Gastroesophageal sphincter (tissue), 4 donors: ENCODE measurements at places on chromosomes 16 and 17.
A peak's percentile ranks its signal among the peaks of the same experiment; 100 is the strongest.

- no peak for ATAC-seq
These were observed 36.5 kb downstream of the FANCA start for GRCh38 chr16:89779909-89780305.

- ATAC-seq, result no peak
These were observed 4.1 kb downstream of the ADGRG1 start for GRCh38 chr16:57632568-57632967.

DNA sequence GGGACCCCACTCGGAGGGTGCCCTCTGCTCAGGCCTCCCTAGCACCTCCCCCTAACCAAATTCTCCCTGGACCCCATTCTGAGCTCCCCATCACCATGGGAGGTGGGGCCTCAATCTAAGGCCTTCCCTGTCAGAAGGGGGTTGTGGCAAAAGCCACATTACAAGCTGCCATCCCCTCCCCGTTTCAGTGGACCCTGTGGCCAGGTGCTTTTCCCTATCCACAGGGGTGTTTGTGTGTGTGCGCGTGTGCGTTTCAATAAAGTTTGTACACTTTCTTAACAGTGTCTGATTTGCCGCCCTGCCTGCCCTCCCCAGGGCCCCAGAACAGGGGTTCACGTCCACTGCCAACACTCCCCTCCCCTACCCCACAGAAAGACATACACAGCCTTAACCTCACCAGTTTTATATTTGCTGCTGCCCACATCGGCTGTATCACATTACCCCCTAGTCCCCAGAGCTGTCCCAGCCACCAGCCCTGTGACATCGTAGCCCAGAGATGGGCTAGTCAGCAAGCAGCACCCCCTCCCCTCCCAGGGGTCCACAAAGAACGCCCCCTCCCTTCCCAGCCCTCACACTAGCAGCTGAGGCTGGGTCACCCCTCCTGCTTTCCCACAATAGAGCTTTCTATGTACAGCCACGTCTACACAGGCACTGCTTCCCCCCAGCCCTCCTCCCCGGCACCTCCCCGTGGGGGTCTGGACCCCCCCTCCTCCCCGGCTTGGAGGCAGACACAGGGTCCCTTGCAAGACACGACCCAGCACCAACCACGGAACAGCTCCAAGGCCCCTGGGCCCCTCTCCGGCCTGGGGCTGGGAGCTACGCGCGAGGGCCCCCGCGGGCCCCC is 7.9 kb downstream of the GRN start:
- ATAC-seq, result peak; percentile 7

- ATAC-seq, result no peak
These were observed 2093.4 kb downstream of the TP53TG3F start for GRCh38 chr16:35552763-35553162.

DNA sequence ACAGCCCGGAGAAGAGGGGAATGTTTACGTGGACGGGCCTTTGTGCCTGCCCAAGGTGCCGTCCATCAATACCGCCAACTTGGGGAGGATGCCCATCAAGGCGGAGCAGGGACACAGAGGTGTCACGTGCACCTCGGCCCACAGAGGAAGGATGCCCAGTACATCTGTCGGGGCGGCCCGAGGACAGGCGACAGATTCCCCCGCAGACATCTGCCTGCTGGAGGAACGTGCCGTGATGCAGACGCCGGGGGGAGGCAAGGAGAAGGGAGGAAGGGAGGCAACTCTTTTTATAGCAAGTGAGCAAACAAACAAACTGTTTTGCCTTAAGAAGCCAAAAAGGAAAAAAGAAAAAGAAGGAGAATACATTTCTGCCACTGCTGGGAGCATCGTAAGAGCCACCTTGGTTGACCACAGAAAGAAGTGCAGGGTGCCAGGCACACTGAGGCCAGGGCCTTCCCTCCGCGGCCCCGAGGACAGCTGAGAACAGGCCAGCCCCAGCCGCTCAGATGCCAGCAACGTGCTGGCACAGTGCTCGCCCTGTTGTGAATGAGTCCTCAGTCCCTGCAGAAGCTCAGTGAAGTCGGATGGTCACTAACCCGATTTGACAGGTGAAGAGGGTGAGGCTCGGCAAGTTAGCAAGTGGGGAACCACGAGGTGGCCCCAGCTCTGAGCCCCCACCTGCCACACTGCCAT is 146.4 kb downstream of the RBFOX3 start:
- no peak for ATAC-seq

DNA sequence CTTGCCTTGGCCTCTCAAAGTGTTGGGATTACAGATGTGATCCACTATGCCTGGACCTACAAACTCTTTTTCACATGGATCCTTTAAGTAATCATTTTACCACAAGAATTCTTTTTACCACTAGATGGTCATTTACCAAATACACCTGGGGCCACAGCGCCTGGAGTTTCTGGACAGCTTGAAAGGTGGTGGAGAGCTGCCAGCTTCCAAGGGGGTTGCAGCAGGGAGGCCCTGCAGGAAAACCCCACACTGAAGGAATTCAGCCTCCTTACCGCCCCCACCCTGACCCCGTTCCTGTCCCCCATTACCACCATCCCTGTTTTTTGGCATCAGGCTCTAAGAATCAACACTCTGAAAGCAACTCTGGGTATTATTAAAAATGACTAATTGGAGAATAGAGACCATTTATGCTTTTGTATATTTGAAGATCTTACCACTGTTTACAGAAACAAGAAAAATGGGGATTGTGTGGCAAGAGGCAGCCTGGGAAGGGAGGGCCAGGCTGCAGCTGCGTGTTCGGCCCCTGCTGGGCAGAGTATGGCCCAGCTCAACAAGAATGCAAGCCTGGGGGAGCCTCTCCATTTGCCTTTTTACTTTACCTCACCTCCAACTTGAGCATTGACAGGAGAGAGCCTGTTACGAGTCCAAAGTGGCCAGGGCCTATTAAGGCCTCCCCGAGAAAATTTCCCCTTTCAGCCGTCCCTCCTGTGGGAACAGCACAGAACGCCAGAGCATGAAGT is 209.9 kb downstream of the ZFHX3 start:
- no peak for ATAC-seq

DNA sequence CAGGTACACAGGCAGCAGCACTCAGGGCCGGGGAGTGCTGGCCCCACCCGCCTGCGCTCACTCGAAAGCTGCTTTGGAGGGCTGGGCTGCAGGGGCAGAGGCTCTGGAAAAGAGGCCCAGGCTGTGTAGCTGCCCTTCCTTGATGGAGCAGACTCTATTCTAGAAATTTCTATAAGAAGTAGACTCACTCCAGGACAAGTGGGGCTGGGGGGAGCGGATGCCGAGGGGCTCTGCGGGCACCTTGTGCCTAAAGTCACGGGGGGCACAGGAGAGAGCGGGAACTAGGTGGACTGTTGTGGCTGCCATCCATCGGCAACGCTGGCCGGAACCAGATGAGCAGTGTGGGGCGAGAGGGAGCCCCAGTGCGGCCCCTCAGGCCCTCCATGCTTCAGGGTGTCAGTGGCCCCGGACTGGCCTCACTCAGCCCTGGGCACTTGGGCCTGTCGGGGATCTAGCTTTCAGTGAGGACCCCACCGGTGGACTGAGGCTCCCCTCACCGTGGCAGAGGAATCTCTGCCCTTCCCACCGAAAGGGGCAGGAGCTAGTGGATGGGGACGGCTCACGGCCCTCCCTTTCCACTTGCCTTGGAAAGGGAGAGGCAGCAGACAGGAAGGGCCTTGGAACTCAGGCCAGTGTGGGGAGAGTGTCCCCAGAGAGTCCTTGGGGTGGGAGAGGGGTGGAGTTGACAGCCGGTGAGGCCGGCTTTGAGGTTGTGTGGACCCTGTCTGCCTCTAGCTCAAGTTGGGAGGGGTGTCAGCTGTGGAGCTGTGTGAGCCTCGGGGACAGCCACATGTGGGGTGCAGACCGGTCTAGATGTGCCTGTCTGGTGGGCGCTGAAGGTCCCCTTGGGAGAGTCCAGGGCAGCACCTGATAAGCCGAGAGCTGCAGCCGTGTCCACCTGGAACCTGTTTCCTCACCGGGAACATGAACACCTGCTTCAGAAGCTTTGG is 16.6 kb downstream of the ENDOV start:
- no peak for ATAC-seq

- no peak for ATAC-seq
These were observed 40.8 kb upstream of the MEAK7 start for GRCh38 chr16:84545114-84545737.

DNA sequence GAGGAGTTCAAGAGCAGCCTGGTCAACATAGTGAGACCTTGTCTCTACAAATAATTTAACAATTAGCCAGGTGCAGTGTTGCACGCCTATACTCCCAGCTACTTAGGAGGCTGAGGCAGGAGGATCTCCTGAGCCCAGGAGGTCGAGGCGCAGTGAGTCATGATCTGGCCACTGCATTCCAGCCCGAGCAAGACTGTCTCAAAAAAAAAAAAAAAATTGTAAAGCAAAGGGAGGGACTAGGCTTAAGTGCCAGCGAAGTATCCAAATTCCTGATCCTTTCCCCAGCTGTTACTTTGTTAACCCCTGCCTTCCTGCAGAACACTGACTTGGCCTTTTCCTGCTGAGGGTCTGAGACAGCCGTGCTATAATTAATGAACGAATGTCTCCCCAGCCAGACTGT is 2.7 kb downstream of the GDPD3 start:
- ATAC-seq, result no peak

DNA sequence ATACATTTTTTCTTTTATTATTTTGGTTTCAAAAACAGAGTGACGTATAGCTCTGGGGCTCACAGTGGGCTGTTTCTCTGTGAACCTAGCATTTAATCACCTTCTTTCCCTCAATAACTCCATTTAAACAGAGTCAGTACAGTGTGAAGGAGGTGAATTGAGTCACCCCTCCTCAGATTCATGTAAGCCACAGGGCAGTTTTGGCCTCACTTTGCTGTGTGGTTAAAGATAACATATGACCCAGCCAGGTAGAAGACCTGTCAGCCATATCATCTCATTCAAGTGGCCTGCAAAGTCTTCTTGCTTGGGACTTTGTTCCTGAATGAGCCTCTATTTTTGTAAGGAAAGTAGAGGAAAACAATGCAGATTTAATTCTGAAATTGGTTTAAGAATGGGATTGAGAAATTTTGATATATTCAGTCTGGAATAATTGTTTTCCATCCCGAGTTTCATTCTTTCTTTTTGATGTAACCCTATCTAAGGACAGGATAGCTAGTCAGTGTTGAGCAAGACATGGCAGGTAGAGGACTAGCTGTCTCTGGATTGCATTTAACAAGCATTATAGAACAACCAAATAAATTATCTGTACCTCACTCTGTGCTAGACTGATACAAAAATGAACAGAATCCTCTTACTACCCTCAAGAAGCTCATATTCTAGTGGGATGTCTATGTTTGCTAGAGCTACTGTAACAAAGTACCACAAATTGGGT is 13.1 kb downstream of the MAP2K6 start:
- ATAC-seq, result no peak

DNA sequence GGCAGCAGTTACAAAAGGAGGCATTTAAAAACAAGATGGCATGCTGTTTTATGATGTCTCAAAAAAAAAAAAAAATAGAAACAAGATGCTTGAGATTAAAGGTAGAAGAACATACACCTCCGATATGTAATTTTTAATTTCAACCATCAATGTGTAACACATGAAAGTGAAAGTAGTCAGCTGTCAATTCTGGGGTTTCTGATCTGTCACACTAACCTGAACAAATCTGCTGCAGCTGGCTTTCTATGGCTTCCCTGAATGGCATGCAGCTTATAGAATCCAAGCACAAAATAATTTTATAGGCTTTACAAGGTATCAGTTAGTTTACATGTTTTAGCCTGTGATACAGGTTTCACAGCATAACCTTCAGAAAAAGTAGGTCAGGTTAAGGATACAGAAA is 13.5 kb downstream of the GLYR1 start:
- ATAC-seq, result no peak

DNA sequence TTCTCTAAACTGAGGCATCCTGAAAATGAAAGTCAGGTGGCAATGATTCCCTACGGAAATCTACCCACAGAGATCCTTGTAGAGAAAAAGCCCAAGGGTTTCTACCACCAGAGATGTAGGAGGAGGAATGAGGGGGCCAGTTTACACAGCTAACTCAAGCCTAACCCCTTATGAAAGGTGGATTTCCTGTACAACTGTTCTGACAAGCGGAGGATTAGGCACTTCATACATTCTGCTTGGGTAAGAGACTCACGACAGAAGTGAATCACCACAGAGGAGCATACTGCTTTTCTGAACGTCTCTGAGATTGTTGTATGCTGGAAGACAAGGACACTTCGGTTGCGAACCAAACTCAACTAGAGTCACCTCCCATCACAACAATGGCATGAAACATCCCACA is 72.7 kb downstream of the SMG6 start:
- ATAC-seq, result peak; percentile 53

GRCh38 chr17:55959756-55960155 is 193.5 kb upstream of the ANKFN1 start:
- ATAC-seq, result no peak

- ATAC-seq, result no peak
These were observed 55.1 kb upstream of the HS3ST4 start for GRCh38 chr16:25636662-25637061.

DNA sequence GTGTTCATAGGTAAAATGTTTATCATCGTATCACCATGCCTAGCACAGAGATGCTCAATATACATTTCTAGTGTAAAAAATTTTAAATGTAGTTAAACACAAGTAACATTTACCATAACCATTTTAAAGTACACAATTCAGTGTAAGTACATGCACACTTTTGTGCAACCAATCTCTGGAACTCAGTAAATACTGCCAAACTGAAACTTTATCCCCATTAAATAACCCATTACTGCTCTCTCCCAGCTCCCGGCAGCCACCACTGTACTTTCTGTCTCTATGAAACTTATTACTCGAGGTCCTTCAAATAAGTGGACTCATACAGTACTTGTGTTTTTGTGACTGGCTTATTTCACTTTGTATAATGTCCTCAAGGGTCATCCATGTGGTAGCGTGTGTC is 29.0 kb downstream of the RMI2 start:
- no peak for ATAC-seq

DNA sequence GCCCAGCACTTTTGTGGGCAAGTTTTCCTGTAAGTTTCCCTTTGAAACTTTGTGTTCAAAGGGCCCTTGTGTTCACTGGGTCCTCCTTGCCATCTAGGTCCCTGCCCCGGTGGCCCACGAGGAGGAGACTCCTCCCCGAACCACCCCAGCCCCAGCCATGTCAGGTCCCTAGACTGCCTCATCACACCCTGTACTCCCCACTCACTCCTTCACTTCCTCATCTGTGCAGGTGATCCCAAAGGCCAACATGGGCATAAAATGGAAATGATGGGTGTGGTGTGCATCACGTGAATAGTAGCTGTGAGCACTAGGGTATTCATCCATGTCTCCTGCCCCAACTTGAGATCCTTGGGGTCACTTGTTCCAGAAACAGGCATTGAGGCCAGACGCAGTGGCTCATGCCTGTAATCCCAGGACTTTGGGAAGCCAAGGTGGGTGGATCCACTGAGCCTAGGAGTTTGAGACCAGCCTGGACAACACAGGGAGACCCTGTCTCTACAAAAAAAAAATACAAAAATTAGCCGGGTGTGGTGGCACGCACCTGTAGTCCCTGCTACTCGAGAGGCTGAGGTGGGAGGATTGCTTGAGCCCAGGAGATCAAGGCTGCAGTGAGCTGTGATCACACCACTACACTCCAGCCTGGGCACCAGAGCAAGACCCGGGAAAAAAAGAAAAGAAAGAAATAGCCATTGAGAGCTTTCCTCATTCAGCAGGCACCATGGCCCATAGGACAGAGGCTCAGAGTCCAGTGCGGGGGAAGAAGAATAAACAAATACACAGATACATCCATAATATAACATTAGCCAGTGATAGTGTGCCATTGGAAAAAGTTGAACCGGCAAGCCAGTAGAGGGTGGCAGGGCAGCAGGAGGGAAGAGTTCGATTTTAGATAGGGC is 74.5 kb downstream of the KATNIP start:
- no peak for ATAC-seq
